ENCODE measurements at places on chromosomes 7 and 10.

DNA sequence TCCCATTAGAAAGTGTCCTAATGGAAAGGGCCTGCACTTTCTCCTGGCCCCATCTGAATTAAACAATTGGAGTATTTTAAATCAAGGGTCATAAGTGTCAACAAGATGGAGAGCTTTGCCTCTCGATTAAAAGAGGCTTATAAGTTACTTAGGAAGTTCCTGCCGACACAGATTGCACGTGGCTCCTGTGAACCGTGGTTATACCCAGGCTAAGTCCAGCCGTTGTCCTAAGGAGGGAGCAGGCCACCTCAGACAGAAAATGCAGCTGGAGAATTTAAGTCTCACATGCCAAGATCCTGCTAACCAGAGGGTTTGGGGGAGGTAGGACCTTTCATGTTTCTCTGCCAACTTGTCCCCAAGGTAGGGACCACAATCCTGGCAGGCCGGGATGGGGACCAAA lies 626.5 kb upstream of the GALNT17 start:
- no peak for DNase-seq

DNA sequence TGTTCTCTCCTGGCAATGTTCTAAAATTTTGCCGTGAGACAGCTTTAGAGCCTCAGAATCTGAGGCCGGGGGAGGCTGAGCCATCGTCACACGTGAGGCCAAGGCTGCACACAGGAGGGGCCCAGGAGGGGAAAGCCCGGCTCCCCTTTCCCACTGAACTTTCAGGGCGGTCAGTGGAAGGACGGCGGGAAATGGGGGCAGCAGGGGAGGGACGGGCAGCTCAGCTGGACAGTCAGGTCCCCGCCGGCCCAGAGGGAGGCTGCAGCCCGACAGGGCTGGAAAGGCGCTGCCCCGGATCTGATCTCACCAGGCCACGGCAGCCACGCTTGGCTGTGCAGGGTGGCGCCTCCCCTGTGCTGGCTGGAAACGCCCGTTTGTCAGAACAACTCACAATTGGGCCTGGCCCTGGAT lies 43.3 kb upstream of the ADGRA1 start:
- no peak for DNase-seq

GRCh38 chr7:27399791-27400567 lies 157.4 kb downstream of the EVX1 start:
- no peak for DNase-seq

DNA sequence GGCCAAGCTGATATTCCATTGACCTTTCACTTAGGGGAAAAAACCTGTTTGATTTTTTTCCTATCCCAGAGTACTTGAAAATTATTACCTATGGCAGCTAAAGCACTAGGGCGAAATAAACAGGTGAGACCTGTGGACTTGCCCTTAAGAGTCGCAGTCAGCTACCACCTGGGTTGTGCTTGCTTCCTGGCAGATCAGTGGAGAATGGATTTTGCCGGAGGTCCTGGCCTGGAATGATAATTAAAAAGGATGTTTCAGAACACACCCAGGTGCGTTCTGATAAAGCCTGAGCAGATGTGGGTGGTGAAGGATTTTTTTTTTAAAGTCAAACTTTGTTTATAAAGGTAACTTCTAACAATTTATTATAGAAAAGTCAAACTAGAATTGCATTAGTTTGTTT lies 59.1 kb downstream of the AUTS2 start:
- DNase-seq: no peak

DNA sequence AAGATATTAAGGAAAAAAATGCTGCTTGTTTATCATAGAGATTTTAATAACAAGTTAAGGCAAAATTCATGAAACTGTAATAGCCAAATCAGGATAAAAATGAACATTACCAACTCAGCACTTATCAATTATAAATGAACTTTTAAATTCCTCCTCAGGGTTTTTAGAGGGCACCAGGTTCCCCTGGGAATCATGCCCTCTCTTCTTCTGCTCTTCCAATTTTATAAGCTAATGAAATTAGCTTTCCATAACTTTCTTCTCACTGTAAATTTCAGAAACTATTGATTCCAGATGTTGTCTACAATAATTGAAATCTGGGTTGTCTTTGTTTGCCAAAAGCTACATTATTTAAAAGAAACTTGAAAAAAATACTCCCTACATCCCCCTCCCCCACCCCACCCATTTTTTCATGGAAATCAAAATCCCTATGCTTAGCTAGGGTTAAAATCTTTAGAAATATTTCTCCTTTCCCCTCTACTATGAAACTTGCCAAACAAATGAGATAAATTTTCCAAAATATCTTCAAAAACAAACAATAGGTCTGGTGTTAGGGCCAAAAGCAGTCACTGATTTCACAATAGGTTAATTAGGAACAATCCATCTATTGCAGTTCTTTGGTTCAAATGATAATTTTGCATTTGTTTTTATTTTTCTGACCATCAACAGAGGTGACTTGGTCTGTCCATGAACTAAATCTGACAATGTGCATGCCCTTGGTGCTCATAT lies 187.7 kb downstream of the DOCK4 start:
- no peak for DNase-seq

DNA sequence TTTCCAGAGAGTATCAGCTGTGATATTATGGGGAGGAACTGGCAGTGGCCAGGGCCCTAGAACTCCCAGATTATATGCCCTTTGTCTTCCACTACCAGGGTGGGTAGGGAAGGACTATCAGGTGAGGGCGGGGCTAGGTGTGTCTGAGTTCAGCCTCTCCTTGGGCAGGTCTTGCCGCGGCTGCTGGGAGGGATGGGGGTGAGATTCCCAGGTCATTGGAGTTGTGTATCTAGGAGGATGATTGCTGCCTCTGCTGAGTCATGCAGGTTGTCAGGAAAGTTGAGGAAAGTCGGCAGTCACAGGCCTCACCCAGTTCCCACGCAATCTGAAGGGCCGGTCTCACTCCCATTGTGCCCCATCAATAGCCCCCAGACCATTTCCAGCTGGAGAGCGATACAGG lies 185.2 kb downstream of the DKK1 start:
- no peak for DNase-seq

DNA sequence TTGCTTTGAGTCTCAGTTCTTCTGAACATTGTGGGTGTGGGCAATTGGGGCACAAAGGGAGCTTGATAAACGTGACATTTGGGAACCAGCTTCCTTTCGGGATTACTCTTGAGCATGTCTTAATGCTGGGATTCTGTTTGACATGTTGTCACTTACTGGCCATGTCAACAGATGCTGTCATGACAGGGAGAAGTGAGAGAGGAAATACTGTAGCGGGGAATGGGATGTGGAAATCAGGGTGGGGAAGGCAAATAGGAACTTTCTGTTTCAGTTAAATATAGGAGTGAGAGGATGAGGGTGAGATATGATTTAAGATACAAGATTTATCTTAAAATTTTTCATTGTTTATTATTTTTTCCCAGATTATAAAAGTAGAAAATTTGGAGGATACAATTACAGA lies 83.9 kb downstream of the SEC23IP start:
- DNase-seq: no peak

GRCh38 chr7:2010101-2010500 lies 222.6 kb downstream of the MAD1L1 start:
- DNase-seq: no peak

DNA sequence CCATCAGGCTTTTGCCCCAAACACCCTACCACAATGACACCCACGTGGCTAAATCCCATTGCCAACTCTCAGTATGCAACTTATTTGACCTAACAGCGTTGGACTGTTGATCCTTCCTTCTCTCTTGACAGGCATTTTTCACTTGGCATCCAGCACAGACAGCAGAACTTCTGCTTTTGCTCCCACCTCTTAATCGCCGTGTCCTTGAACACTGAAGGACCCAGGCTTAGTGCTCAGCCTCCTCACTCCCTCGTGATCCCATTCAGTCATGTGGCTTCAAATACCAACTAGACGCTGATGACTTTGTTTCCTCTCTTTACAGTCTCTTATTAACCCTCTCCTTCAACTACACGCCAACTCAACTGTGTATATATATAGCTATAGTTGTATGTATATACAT lies 25.0 kb downstream of the ZFAND2A start:
- no peak for DNase-seq

DNA sequence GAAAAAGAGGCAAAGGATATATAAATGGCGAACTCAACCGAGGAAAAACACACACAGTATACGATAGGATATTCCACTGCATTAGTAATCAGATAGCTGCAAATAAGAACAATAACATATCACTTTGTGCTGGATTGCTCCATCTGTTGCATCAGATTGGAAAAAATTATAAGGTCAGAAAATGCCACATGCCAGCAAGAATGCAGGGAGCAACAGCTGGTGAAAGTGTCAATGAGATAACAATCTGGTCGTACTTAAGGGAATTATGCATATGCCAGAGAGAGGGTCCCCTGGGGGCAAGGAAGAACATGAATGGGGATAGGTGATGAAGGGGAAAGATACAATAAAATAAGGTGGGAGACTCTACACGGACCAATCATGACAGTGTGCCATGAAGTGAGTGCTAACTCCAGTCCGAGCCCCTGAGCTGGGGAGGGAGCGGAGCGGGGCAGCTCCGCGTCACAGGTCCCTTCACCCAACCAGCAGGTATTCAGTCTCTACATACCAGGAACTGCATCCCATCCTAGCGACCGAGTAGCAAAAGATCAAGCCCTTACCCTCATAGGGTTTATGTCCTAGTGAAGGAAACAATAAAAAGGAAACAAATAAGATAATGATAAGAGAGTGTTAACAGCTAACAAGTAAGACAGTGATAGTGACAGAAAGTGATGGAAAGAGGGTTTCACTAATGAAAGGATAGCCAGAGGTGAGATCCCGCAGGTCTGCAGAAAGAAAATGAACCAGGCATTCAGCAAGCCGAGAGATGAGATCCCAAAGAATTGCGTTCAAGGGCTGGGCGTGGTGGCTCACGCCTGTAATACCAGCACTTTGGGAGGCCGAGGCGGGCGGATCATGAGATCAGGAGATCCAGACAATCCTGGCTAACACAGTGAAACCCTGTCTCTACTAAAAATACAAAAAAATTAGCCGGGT lies 9.4 kb downstream of the MPP7 start:
- DNase-seq: no peak

- no peak for DNase-seq
These were observed 529.5 kb upstream of the FZD8 start for GRCh38 chr10:36171556-36171952.

- DNase-seq: no peak
These were observed 28.2 kb upstream of the SEPHS1 start for GRCh38 chr10:13376297-13376696.

- DNase-seq: no peak
These were observed 27.3 kb downstream of the JCAD start for GRCh38 chr10:30032125-30032524.

GRCh38 chr7:116732788-116733694 lies 61.0 kb downstream of the MET start:
- DNase-seq: no peak

DNA sequence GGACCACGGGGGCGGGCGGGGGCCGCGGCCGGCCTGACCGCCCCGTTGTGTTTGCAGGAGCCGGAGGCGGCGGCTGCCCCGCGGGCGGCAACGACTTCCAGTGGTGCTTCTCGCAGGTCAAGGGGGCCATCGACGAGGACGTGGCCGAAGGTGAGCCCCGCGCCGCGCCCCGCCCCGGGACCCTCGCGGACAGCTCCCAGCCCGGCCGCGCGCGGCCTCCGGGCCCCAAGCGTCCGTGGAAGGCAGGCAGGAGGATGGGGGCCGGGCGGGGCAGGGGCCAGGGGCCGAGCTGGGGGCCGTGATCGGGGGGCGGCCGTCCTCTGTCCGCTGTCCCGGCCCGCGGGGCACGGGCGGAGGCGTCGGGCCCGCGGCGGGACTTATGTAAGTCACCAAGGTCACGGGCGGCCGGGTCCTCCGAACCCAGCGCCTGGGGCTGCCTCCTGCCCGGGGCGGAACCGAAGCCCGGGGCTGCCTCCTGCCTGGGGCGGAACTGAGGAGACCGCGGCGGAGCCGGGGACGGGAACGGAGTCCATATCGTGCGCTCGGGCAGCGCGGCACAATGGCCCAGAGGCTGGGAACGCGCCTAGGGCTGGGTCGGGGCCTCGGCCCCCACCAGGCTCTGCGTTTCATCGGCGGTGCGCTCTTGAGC lies 497 bp downstream of the PPP2R2D start:
- DNase-seq: peak; percentile 18

GRCh38 chr10:81179805-81180452 lies 642.2 kb downstream of the SH2D4B start:
- no peak for DNase-seq

DNA sequence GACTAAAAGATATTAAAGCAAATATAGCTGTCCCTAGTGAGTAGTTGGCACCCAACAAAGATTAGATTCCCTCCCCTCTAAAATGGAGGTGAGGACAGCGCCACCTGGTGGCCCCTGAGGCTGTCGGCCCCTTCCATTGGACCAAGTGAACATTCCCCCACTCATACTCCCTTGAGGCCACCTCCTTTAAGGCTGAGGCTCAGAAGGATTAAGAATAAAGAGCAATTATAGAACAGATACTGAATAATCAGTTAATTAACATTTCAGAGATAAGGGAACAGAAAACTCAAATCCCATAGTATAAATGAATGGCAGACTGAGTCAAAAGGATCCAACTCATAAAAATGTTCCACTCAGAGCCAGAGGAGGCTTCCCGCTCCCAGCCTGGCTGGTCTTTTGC lies 130.4 kb upstream of the GHITM start:
- DNase-seq: no peak

DNA sequence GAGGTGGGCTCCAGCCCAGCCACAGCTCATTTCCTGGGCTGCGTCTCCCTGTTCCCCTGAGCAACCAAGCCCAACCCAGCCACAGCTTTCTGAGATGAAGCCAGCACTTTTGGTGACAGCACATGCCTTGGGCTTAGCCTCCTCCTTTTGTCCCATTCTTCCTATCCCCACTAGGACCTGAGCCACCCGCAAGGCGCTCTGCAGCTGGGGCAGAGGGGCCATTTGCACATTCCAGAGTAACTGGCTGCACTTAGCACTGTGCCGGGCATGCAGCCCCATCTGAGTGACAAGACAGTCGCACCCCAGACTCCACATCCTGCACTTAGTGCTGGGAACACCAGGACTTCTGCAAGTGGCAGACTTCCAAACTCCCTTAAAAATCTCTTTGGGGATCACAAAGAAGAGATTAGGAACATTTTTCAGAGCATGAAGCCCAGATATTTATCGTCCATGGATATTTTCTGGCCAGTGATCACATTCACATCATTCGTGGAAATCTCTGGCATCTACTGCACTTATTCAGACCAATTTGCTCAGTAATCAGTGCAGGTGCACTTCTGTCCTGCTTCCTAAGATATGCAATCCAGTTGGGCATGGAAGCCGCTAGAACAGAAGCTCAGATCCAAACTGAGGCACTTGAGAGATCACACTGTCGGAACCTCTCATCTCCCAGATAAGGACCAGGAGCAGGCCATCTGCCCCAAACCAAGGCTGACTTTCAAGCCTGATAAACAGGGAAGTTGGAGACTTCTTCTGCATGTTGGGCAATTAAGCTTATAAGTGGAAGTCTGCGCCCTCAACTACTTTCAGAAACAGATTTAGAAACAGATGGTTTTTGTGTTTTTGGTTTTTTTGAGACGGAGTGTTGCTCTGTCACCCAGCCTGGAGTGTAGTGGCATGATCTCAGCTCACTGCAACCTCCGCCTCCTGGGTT lies 26.4 kb downstream of the CHST15 start:
- no peak for DNase-seq

DNA sequence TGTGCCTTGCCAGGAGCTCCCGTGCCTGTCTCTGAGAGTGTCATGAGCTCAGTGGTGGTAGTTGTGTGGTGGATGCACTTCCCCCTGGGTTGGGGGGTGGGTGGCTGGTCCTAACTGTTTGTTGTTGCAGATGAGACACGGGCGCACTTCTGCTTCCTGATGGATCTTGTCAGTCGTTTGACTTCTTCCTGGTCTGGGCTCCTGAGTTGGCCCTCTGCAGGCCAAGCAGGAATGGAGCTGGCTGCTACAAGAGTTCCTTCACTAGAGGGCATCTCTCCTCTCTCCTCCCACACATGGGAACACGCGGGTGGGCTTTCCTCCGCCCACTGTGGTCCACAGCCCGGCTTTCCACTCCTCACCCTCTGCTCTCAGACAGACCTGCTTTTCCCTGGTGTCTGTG lies 82.0 kb downstream of the BMS1 start:
- DNase-seq: no peak

All from tibial nerve (tissue), 4 donors.